ENCODE measurements at places on chromosomes 4 and X.

DNA sequence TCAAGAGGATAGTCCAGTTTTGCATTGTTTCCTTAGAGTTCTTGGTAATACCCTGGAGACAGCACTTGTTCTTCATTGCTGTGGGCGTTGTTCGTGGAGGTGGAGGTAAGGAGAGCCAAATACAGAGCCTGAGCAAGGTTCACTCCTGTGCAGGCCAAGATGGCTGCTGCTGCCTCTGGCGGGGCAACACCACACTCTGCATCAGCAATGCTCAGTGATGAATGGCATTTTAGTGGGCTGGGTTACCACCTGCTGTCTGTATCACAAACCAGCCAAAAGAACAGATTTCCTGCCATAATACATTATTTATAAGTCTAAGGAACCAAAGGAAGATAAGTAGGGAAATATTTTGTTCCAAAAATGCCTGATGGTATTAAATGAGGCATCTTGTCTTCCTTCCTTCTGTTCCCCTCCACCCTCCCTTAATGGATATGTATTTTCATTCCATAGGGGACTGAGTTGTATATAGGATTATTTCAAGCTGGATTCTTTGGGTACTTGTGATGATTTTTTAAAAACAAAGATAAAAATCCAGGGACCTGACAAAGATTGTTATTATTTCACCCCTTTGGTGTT is 61.6 kb upstream of the LIMCH1 start:
- no peak for DNase-seq

DNA sequence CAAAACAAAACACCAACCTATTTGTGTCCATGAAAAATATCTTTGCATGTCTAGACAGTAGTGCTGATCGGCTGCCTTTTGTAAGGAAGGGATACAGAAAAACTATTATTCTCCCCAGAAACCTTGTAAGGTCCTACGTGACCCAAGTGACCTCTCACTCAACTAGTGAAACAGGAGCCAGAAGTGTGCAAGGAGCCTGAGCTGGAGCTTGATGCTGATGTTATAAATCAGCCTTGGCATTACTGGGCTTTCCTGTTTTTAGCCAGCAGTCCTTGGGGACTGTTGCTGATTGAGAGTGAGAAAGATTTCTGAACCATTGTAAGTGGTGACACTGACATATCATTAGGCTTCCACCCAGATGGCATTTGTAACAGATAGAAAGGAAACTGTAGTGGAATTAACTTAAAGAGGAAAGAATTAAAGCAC is 100.8 kb upstream of the LIMCH1 start:
- no peak for DNase-seq

- no peak for DNase-seq
Measured at GRCh38 chr4:75658876-75659275, 14.3 kb downstream of the G3BP2 start.

DNA sequence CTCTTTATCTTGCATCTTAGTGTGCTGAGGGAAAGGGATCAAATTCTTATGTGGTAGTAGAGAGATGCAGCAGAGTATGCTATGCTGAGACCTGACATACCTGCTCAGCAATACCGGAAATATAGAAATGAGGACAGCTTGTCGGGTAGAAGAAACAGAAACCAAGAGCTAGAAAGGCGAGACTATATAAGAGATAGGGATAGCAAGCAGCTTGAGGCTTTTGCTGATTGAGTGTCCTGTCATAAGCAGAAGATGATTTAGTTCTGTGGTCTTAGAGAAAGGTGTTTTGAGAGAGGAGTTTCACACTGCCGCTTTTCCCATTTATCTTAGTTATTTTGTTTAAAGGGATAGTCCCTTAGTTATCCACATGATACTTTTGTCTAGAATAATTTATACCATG is 31.7 kb downstream of the USP9X start:
- DNase-seq, result no peak

- DNase-seq, result no peak
Measured at GRCh38 chr4:19711871-19712270, 539.8 kb upstream of the SLIT2 start.
